Heart left ventricle (tissue), 16 donors: ENCODE measurements at places on chromosomes 6 and 20. TPM values are rescaled to one million over a fixed set of nuclear protein-coding genes. Genes with fewer than 3 reads are reported as not detected.
A peak's percentile ranks its signal among the peaks of the same experiment; 100 is the strongest.

DNA sequence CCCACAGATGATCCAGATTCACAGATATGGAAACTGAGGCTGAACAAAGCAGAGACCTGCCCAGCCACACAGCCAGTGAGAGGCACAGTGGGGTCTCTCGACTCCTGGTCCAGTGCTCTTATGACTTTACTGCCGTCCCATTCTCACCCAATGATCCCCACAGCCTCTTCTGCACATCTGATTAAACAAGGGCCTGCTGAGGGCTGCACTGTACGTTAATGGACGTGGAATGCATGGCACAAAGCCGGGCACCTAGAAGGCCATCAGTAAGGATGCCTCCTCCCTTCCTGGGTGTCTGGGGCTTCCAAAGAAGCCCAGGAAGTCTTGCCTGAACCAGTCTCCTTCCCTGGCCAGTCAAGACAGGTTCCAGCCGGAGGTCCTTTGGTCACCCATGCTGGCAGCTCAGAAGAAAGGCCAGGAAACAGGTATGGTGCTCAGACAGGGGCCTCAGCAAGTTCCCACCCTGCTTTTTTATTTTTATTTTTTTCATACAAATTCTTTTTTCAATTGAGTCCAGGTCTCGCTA, 3.8 kb downstream of the TFEB start:
- DNase-seq: peak; percentile 17
- no peak overlapping the region for H3K4me3 ChIP-seq
- no peaks in the 10 kb centered on the region for H3K36me3 ChIP-seq

GRCh38 chr6:42049948-42050296, 402 bp upstream of the TAF8 start:
- peak overlapping the region; percentile 98 for H3K27ac ChIP-seq
- H3K36me3 ChIP-seq: peaks cover 31% of the 10 kb centered on the region
- peaks cover 7% of the 10 kb centered on the region for H3K4me1 ChIP-seq
- H3K4me3 ChIP-seq: peak overlapping the region; percentile 86

- no peak for DNase-seq
- no peaks in the 10 kb centered on the region for H3K36me3 ChIP-seq
- no peak overlapping the region for H3K4me3 ChIP-seq
- H3K27me3 ChIP-seq: no peaks in the 10 kb centered on the region
These were observed 21.4 kb upstream of the PLAGL1 start for GRCh38 chr6:144029452-144029851.

GRCh38 chr6:41937861-41938574, 3.6 kb downstream of the CCND3 start:
- no peaks in the 10 kb centered on the region for H3K27me3 ChIP-seq
- H3K36me3 ChIP-seq: peaks cover 44% of the 10 kb centered on the region
- DNase-seq: peak; percentile 72
- H3K4me1 ChIP-seq: peaks cover 49% of the 10 kb centered on the region
- H3K27ac ChIP-seq: peak overlapping the region; percentile 94

- no peaks in the 10 kb centered on the region for H3K4me1 ChIP-seq
- no peaks in the 10 kb centered on the region for H3K36me3 ChIP-seq
- DNase-seq: no peak
- no peak overlapping the region for H3K4me3 ChIP-seq
These were observed 13.0 kb downstream of the PI3 start for GRCh38 chr20:45187693-45188092.

DNA sequence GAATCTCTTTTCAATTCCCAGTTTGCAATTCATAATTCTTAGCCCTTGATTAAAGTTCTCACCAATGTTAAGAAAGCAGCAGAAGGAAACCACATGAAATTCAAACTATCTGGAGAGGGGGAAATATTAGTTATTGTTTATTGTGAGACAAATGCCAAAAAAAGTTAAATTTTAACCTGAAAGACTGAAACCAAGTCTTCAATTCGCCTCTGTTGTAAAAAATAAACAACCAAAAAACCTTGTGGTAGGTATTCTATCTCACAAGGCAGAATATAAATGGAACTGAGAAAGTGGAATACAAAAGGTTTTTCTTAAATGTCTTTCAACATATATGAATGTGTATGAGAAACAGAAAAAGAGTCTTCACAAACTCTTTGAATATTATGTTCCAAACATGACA, 24.8 kb downstream of the TMX4 start:
- H3K36me3 ChIP-seq: peaks cover 82% of the 10 kb centered on the region
- H3K4me3 ChIP-seq: no peak overlapping the region
- DNase-seq: no peak
- H3K27me3 ChIP-seq: no peaks in the 10 kb centered on the region
- H3K27ac ChIP-seq: no peak overlapping the region

DNA sequence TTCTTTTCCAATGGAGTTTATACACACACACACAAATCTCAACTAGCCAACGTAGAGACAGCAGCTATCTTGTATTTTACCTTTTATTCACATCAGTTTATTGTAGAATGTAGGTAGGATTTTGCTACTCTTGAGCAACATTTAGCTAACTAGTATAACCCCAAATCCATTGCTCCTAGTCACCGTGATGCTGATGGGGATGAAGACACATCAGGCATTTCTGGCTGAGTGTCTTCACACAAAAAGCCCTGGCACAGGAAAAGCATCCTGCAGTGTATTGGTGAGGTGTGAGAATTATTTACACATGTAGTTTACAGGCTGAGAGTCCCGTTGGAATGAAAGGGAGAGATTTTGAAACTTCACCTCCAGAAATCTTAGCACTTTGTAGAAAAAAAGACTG, 65.9 kb upstream of the FBXL4 start:
- H3K36me3 ChIP-seq: no peaks in the 10 kb centered on the region
- H3K4me1 ChIP-seq: no peaks in the 10 kb centered on the region
- DNase-seq: no peak
- no peak overlapping the region for H3K4me3 ChIP-seq

DNA sequence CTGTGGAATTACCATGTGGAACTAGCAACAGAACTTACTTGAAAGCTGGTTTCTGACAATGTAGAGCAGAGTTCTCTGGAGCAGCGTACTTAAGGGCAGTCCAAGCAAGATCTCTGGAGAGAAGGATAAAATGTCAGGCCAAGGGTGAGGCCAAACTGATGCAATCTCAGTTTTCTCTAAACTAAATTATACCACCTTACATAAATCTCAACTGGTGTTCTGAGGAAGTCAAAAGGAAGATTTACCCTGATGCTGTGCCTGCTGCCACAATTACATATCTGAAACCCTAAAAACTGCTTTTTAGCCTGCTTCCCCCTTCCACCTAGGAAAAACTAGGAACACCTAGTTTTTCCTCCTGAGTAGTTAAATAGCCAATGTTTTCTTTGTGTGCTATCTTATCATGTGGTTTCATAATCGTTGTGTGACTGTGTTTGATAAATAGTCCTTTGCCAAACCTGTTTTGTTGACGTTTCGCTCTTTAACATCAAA, 28.1 kb downstream of the NCOA7 start:
- no peak for DNase-seq
- H3K27me3 ChIP-seq: no peaks in the 10 kb centered on the region
- no peak overlapping the region for H3K4me3 ChIP-seq
- H3K27ac ChIP-seq: peak overlapping the region; percentile 18
- no peaks in the 10 kb centered on the region for H3K36me3 ChIP-seq

- no peak for DNase-seq
- no peaks in the 10 kb centered on the region for H3K27me3 ChIP-seq
- H3K36me3 ChIP-seq: no peaks in the 10 kb centered on the region
- no peaks in the 10 kb centered on the region for H3K4me1 ChIP-seq
These were observed 670.5 kb upstream of the IMPG1 start for GRCh38 chr6:76742919-76743318.

GRCh38 chr6:144647406-144647964, 362.4 kb downstream of the UTRN start:
- H3K36me3 ChIP-seq: no peaks in the 10 kb centered on the region
- no peak overlapping the region for H3K4me3 ChIP-seq
- no peak for DNase-seq
- no peaks in the 10 kb centered on the region for H3K4me1 ChIP-seq
- H3K27ac ChIP-seq: no peak overlapping the region

GRCh38 chr6:113879186-113880096, 22.3 kb downstream of the MARCKS start:
- no peaks in the 10 kb centered on the region for H3K36me3 ChIP-seq
- no peak for DNase-seq
- H3K27me3 ChIP-seq: no peaks in the 10 kb centered on the region
- H3K27ac ChIP-seq: peak overlapping the region; percentile 44
- peak overlapping the region; percentile 13 for H3K4me3 ChIP-seq

- no peak overlapping the region for H3K4me3 ChIP-seq
- no peak overlapping the region for H3K27ac ChIP-seq
- H3K36me3 ChIP-seq: no peaks in the 10 kb centered on the region
- no peaks in the 10 kb centered on the region for H3K4me1 ChIP-seq
These were observed 21.7 kb downstream of the TGM6 start for GRCh38 chr20:2402271-2402980.

GRCh38 chr20:32165836-32166545, 41.6 kb downstream of the PLAGL2 start:
- H3K27ac ChIP-seq: no peak overlapping the region
- no peak for DNase-seq
- H3K36me3 ChIP-seq: peaks cover 66% of the 10 kb centered on the region
- peaks cover 10% of the 10 kb centered on the region for H3K4me1 ChIP-seq

GRCh38 chr6:149347067-149347466, 29.6 kb downstream of the TAB2 start:
- H3K4me3 ChIP-seq: no peak overlapping the region
- no peaks in the 10 kb centered on the region for H3K27me3 ChIP-seq
- no peak for DNase-seq
- peaks cover 9% of the 10 kb centered on the region for H3K4me1 ChIP-seq
- H3K36me3 ChIP-seq: no peaks in the 10 kb centered on the region
- no peak overlapping the region for H3K27ac ChIP-seq

The ATP9A gene
- total RNA-seq: 36.4 TPM

The HELZ2 gene
- 10.4 TPM for total RNA-seq
